ENCODE measurements at places on chromosomes 1 and 21. TPM values are rescaled to one million over a fixed set of nuclear protein-coding genes. Genes with fewer than 3 reads are reported as not detected.

- DNase-seq: no peak
These were observed 978 bp downstream of the PRDM15 start for GRCh38 chr21:41877901-41878830.

GRCh38 chr1:60427194-60427593 lies 353.6 kb upstream of the C1orf87 start:
- no peak for DNase-seq

GRCh38 chr1:239058190-239058589 lies 328.2 kb upstream of the CHRM3 start:
- no peak for DNase-seq

DNA sequence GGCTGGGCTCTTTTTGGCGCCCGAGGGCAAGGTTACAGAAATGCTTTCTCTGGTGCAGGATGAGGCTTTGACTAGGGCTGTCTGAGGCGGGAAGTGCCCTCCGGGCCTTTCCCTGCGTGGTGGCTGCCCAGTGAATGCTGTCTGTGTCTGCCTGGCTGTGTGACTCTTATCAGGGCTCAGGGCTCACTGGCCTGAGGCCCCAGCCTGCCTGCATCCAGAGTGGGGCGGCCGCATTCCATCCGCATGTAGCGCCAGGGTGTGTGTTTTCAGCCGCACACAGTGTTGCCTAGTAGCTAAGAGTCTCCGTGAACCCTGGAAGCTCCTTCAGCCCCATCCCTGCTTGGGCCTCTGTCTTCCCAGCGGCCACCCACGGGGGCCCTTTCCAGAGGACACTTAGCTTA lies 59.1 kb downstream of the FAAP20 start:
- DNase-seq: peak; percentile 46

RWDD3 gene
- 32.2 TPM for total RNA-seq

DNA sequence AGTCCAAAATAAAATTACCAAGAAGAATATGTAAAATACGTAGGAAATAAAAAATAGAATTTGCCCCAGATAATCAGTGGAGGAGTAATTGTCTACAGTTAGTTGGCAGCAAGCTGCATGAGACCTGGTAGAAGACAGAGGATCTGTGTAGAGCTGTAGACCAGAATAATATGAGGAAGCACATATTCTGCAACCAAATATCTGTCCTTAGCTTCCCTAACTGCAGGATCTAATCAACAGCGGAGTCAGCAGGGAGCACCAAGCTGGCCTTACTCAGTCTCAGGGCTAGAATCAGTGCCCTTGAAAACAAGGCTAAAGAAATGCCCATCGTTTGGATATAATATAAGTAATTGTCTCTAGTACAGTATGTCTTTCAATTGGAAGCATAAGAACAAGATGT lies 6.1 kb upstream of the GCSAML start:
- no peak for DNase-seq

SPATA1 gene
- 2.5 TPM for total RNA-seq

DNA sequence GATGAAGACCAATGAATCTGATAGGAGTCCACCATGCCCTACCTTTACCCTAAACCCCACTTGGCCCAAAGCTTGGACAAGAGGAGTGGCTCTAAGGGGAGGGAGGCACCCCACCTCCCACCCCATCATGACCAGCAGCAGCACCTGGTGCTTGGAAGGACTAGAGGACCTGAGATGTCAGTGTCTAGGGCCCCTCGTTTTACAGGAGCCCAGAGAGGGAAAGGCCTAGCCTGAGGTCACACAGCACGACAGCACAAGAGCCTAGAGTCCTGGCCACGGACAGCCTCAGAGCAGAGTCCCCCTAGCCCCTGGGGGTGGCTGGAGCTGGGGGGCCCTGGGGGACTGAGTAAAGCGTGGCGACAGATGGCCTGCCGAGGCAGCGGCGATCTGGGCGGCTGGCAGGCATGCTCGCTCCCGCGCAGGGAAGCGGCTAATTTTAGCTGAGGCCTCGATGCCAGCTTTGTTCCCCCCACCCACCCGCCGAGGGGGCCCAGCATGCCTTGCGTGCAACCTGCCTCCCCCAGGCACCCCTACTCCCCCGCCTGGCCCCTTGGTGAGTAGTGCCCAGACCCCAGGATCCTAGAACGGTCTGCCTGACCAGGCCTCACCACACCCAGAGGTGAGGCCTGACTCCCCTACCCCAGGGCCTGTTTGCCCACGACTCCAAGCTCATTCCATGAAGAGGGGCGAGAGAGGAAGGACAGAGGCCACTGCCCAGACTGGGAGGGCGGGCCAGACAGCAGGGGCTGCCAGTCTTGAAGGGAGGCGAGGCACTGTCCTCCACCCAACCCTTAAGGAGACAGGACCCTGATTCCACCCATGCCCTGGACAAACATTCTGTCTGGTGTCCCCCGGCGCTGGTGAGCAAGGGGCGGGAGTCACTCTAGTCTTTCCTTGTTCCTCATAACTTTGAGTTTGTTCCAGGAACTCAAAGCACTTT lies 39.0 kb downstream of the AHDC1 start:
- no peak for DNase-seq

ZNF678 gene
- total RNA-seq: 24.1 TPM

ADGRB2 gene
- 5.5 TPM for total RNA-seq

DNA sequence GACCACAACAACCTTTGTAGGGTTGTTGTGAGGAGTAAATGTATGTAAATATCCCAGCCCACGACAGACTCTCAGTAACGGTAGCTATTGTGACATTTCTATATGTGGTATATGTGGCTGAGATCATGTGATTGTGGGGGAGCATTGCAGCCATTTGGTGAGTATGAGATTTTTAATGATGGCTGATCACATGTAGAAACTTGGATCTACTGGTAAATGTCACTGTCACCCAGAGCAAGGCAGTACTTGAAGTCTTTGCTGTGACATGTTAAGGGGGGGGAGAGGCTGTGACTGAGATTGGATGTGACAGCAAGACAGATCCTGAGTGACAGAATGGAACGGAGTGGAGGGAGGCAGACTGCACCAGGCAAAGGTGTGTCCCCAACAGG lies 23.9 kb upstream of the MEF2D start:
- DNase-seq: no peak
